ENCODE measurements at places on chromosomes 12 and 14.

DNA sequence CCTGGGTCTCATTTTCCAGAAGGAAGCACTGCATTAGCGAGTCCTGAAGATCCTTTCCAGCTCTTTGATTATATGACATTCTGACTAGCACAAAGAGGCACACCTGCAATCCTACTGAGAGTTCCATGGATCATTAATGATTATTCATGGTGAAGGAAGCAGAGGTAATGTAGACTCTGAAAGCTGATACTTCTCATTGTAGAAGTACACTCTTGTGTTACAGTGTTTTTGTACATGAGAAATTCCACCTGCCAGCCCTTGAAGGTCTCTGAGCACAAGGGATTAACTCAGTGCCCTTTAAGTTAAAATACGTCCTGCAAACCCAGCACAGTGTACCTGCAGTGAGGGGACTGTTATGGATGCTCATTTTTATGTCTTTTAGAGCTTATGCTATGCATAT lies 558.8 kb upstream of the FBXO33 start:
- DNase-seq = no peak

DNA sequence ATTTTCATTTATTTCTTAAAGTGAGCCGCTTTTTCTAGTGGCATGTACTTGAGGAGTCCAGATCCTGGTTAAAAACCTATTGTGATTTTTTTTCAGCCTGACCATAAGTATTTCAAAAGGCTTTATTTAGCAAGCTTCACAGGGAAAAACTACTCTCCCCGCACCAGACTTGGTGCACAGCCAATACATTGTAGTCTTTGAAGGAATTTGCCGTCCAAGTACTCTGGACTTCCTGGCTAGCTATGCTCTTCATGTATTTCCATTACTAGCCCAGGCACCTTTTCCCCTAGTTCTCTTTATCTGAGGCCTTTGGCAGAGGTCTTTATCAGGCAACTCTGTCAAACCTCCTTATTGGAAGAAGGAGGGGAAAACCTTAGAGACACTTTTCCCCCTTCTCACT lies 234.7 kb downstream of the CCDC91 start:
- no peak for DNase-seq

DNA sequence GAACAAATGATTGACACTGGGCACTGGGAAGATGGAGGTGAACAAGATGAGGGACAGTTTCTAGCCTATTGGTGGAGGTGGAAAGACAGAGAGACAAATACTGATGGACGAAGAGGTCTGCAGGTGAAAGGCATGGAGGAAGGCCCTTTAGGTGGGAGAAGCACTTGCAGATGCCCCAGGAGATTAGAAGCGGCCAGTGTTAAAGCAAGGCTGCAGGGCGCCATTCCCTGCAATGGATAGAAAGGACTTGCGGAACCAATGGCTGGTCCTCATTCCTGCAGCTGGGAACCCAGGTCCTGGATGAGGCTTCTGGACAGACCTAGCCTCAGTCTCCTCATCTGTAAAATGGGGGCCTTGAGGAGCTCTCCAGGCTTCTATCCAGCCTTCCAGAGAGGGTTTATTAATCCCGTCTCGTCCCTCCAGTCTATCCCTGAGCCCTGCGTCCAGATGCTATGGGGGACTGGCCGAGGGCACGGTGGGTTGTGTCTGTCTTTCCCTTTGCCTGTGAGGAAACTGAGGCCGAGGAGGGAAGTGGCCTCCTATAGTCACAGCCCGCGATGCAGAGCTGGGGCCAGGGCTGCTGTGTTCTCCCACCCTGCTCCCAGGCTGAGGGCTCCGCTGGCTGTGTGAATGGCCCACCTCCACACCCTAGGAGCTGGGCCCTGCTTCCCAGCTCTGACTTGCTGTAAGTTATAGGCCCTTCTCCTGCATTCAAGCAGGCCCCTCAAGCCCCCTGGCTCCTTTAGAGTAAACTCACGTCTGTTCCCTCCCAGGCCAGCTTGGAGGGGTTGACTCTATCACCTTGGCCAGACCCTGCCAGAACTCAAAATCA lies 33.0 kb downstream of the CYP46A1 start:
- no peak for DNase-seq

DNA sequence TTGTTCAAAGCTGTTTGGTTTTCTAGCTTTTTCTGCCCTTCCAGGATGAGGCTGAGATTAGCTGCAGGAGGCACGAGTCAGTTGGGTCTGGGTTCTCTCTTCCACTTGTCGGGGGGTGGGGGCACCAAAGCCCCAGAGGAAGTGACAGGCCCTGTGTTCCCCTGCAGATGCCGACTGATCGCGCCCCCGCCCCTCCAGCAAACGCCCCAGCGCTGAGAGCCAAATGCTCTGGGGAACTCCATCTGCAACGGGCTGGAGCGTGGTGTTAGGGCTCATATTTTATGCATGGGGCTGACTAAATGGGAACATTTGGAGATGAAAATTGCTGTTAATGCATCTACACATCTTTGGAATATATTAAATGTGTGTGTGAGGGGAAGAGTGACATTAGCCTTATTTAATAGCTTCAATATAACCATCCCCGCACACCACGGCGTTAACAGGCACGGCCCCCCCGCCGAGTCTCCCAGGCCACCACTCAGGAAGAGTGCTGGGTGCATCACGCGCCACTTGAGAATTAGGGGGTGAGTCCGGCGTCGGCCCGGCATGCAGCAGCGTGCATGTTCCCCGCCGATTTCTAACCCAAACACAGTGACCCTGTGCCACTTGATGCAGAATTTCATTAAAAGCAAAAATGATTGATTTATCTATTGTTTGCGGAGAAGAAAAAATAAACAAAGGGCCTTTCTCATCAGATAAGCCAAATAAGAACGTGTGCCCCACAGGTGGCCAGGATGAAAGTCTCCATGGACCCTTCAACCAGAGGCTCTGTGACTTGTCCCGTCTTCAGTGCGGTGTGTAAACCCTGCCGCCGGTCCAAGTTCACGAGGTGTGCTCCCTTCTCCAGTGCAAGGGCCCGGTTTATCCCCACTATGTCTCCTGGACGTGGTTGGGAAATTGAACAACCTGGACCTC lies 165.0 kb upstream of the RTL1 start:
- DNase-seq = peak; percentile 5

GRCh38 chr12:15777355-15778012 lies 11.7 kb downstream of the EPS8 start:
- no peak for DNase-seq

GRCh38 chr14:39350866-39351265 lies 81.4 kb downstream of the FBXO33 start:
- no peak for DNase-seq

GRCh38 chr12:124764451-124764850 lies 99.2 kb downstream of the SCARB1 start:
- peak; percentile 56 for DNase-seq

DNA sequence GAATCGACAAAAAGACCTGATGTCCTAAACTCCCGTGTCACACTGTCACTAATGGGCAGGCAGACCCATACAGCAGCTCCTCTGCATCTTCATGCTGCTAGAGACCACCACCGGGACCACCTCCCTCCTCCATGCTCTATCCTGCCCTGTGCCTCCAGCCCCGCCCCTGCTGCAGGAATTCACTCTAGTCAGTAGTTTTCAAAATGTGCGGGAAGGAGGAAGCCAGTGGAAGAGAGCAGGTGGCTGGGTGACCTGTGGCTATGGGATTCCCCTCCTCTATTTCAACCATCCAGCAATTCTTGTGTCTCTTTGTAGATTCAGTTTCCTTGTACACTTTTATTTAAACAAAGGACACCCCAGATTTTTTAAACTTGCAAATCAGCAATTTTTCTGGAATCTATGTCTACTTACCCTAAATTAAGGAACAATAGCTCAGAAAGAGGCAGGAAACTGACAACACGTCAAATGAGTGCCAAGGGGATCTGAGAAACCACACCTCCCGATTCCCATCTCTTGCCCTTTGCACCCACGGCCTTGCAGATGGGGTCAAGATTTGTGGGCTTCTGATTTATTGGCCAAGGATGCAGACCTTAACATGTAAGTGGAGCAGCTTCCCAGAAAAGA lies 20.4 kb upstream of the MAP1LC3B2 start:
- peak; percentile 19 for DNase-seq

GRCh38 chr12:96134200-96134599 lies 60.0 kb upstream of the ELK3 start:
- no peak for DNase-seq

GRCh38 chr12:13980538-13981295 lies 685 bp downstream of the GRIN2B start:
- no peak for DNase-seq

DNA sequence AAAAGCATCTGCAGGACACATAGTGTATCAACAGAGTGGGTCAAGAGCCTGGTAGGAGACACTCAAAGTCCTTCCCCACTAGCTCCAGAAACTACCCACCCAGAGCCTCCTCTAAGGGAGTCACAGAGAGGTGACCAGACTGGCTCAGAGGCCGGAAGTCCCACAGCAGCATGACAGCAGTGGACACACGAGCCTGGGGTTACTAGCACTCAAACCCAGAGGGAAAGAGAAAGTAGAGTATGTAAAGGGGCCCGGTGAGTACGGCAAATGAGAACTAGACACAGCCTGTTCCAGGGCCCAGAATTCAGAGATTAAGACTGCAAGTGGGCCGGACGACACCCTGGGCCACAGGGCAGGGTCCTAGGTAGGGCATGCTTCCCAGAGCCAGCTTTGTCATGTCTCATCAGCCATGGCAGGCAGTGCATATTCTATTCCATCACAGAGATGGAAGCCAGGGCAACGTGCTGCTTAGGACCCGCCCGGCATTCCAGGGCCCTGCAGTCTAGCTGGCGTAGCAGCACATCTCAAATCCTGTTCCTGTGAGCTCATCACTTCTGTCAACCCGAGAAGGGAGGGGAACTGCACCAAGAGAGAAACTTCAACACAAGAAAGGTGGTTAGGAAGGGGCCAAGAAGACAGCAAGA lies 4.2 kb downstream of the IFFO1 start:
- DNase-seq = no peak

DNA sequence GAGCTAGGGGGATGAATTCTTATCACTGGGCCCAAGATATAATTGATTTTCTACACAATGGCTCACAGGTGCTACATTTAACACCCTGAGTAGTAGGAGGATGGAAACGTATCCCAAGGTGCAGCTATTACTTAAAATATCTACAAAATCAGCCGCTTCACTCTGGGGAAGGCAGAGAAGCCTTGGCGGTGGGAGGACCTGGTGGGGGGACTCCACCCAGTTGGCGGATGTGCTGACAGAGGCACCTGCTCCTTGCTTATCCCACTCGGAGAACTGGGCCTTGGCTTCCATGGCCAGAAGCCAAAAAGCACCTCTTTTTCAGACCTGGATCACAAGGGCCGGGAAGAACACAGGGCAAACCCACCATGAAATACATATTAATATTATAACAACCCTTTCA lies 106.3 kb downstream of the OTX2 start:
- no peak for DNase-seq

- no peak for DNase-seq
Observed at GRCh38 chr14:104317975-104318557, 179.7 kb downstream of the KIF26A start.

DNA sequence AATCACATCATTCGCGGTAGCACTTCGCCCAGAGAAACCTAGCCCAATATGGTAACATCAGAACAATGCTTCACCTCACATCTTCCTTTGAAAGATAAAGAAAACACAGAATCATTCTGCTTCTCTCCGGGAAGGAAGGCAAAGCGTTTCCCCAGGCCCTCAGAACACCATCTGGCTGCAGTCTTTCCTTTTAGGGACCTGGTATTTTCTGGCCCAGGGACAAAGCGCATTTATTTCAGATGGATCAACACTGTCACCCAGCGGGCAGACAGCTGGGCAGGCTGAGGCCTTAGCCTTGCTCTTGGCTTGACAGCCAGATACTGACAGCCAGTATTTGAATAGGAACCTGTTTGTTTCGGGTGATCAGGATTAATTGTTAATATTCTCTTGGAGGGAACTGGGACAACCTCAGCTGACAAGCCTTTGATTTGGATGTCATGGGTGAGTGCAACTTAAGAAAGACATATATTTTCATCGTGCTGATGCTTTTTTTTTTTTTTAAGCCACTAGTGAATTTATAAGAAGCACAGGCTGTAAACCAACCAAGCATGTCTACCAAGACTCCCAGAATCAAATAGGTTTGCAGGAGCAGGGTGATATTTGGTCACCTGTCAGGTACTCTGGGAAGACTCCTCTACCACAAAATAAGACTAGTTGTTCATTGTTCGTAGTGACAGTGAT lies 118.9 kb downstream of the VEZT start:
- no peak for DNase-seq

GRCh38 chr14:53824061-53824460 lies 132.6 kb downstream of the BMP4 start:
- no peak for DNase-seq

GRCh38 chr14:86404425-86404824 lies 874.5 kb downstream of the FLRT2 start:
- no peak for DNase-seq

DNA sequence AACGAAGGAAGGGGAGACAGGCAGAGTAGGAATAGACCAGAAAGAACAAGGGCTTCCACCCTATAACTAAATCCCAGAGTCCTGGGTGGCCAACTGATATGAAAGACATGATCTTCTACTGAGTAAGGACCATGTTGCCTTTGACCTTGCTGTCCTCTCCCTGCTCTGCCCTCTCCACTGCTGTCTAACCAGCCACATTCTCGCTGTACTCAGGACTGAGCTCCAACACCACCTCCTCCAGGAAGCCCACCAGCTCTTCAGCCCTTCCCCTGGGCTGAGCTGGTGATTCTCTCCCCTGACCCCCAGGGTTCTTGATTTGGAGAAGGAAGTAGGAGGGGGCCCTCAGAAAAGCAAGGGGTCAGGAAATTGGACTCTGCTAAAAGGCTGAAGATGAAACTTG lies 159.2 kb downstream of the DICER1 start:
- no peak for DNase-seq

- no peak for DNase-seq
Observed at GRCh38 chr12:46548605-46549071, 176.1 kb upstream of the SLC38A2 start.

DNA sequence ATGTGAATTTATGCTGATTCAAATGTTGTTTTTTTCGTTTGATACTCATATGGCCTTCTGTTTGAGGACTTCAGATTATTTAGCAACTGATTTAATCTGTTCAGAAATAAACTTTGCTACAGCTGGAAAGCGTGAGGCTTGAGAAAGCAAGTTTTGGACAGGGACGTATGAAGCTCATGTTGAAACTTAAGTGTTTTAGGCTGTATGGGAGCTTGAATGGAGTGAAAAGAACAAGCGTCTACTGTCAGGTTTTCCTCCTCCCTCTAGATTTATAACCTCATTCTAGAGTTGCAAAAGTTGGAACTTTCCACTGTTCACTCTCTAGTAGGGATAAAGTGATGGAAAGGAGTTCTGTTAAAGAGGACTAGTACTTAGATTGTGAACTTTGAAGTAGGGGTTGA lies 1.0 kb downstream of the PRPF39 start:
- DNase-seq = no peak

GRCh38 chr12:124663771-124664366 lies 96.5 kb upstream of the NCOR2 start:
- no peak for DNase-seq

- no peak for DNase-seq
Observed at GRCh38 chr14:80977221-80977620, 21.8 kb downstream of the TSHR start.
